Stimulated activated CD4-positive, alpha-beta T cell treated with anti-CD3 and anti-CD28 coated beads, Interleukin-2, amount 100 ng/mL, for 24 hours (primary cell): ENCODE measurements at places on chromosomes 7 and 10.

GRCh38 chr10:102800611-102801335 lies 36.4 kb downstream of the CYP17A1 start:
- DNase-seq, result no peak

DNA sequence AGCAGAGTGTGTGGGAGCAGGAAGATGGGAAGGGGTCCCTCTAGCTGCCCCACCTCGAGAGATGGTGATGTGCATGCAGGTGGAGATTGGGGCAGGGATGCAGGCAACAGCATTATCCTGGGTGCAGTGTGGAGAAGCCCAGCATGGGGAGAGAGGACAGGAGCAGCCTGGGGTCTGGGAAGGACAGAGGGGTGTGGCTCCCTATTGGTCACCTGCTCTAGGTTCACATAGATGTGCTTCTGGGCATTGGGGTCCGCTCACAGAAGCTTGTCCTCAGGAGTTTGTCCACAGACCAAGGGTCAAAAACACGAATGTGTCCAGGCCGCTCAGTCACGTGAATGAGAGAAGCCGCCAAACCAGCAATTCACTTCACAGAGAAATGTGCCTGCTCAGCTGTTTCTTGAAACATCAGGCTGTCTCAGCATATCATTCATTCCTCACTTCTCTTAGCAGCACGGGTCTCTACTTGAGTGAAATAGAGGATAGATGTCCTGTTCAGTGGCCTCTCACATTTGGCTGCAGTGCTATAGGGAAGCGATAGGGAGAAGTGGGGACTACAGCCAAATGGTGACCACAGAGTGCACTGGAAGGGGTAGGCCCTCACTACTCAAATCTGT lies 11.5 kb upstream of the SLC29A3 start:
- no peak for DNase-seq

DNA sequence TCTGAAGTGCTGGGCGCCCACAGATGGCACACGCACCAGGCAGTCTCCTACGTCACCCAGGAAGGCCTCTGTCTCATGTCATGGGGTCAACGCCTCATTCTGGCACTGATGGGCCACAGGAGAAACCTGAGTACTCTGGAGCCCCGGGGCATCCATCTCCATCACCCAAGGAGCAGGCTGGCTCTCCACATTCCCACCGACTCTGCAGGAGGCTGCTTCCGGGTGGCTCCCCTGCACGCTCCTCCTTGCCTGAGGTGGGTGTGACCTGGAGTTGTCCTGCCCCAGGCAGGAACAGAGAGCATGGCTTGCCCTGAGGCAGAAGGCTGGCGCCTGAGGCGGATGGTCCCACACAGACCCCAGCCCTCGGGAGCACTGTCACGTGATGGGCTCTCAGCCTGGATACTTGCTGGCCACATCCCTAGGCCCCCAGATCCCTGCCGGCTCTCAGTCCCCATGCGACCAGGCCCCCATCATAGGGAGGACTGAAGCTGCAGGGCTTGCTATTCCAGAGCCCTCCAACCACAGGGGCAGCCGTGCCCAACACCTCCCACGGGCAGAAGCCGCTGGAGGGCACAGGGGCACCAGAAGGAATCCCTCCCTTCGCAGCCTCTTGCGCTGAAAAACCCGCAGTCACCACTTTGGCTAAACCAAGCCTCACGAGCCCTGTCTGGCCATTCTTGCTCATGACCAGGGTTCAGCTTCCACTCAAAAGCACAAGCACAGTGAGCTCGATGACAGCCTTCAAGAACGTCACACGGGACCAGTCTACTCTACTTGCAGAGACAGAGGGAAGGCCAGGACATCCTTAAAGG lies 80.7 kb downstream of the MAD1L1 start:
- DNase-seq, result no peak

DNA sequence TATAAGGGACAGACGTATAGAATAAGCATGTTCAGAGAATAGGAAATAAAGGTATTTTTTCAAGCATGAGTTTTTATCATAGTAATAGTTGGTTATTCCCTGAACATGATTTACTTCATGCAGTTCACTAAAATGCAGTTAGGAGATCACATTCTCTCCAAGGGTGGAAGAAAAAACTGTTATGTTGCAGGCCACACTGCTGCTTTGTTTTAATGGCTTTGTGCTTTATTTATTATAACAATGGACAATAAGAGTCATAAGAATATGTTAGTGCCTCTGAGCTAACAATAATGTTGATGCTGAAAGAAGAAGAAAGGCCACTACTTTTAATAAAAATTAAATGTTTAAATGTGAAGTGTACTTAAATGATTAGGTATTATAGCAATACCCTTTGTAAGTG lies 78.5 kb upstream of the GATAD1 start:
- DNase-seq, result no peak

DNA sequence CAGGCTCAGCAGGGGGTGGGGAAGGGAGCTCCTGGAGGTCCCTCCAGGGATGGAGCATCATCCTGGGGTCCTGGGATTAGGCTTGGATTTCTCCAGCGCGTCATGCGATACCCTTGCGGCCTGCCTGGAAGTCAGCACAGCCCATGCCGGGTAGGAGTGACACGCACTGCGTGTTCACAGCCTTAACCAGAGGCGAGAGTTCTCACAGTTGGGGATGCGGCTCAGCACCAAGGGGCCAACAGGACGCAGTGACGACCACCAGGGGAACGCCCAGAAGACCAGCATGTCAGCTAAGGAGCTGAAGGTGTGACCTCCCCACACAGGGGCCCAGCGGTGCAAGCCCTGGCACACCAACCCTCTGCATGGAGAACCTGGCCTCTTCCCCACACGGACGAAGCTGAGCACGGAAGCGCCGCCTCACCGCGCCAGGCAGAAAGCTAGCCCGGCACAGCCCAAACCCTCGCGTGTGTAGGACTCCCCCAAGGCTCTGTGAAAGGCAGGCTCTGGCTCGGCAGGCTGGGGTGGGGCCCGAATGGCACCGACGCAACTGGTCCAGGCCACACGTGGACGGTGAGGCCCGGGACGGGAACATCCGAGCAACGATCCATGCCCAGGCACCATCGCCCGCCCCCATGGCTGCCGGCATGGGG lies 198.6 kb downstream of the ELFN1 start:
- no peak for DNase-seq
